ENCODE measurements at places on chromosomes 4 and X.

- no peak for DNase-seq
These were observed 11.7 kb downstream of the C1GALT1C1 start for GRCh38 chrX:120617996-120618630.

- no peak for DNase-seq
These were observed 125.5 kb upstream of the NRK start for GRCh38 chrX:105696870-105697269.

DNA sequence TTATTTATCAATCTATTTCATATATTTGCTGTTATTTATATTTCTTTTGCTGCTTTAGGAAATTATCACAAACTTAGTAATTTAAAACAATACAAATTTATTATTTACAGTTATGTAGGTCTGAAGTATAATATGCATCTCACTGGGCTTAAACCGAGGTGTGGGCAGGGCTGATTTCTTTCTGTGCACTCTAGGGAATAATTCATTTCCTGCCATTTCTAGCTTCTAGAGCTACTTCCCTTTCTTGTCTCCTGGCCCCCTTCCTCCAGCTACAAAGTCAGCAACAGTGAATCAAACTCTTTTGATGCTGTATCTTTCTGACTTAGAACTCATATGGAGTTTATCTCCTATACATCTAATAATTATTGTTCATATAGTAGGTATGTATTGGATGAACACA lies 303.5 kb upstream of the ARSJ start:
- no peak for DNase-seq

- no peak for DNase-seq
These were observed 389.8 kb upstream of the PCDH10 start for GRCh38 chr4:132759199-132759780.

- no peak for DNase-seq
These were observed 58.1 kb upstream of the JADE1 start for GRCh38 chr4:128751354-128751753.

GRCh38 chr4:145230726-145231125 lies 50.3 kb upstream of the OTUD4 start:
- peak; percentile 53 for DNase-seq

DNA sequence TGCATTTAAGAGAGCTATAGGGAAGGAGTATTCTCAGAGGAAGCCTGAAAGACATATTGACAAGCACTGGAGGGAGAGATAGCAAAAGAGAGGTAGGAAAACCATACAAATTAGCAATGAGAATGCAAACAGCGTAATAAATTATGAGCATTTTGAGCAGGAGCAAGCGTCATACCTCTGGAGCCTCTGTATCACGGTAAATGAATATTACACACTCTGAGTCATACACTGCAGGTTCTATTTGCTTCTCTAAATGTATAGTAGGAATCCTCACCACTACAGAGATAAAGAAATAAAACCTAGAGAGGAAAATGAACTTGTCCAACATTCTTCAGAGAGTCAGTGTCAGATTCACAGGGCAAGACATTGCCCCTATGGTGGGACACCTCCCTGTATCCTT lies 46.4 kb upstream of the GABRE start:
- DNase-seq: no peak

GRCh38 chr4:13452927-13453579 lies 31.1 kb downstream of the RAB28 start:
- no peak for DNase-seq

DNA sequence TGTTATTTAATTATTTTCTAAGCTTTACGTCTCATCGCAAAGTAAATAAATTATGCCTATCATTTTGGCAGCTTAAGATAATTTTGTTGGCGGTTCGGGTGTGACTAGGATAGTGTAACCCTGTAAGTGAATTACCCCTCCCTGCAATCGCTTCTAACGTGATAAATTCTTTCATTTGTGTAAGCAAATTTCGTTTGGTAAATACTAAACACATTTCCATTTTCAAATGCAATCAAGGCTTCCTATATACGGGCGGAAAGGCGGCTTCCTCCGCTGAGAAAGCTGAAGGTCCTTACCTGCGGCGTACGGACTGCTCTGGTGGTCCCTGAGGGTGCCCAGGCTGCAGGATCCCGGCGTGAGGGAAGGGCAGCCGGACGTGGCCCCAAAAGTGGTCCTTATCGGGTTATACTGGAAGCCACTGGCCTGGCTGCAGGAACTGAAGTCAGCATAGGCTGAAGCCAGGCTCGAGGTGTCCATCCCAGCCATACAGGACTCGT lies 403 bp downstream of the PHOX2B start:
- DNase-seq: no peak

GRCh38 chr4:189001971-189002450 lies 862.8 kb downstream of the TRIML1 start:
- no peak for DNase-seq

- no peak for DNase-seq
These were observed 69.0 kb downstream of the GATB start for GRCh38 chr4:151691639-151692442.

DNA sequence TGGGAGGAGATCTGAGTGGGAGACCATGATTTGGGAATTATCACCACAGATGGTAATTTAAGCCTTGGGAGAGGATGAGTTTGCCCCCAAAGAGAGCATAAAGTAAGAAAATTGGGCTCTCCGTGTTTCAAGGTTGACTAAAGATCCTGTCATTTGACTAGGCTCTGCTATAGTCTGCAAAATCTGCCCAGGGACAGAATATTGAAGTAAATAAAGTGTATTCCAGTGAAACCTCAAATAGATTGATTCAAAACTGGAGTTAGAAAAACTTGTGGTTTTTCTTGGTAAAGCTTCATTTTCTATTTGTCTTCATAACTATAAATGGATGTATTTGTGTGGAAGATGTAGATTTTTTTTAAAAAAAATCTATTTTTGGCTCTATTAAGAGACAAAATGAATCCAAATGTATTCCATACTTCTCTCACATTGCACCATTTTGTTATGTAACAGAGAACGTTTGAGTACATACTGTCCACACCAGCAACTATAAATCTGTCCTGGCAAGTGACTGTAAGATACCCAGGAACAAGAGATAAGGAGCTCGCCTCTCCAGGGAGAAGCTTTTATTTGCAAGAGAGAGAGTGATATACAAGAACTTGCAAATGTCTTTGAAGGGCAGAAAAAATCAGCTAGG lies 170.2 kb downstream of the CBR4 start:
- DNase-seq: peak; percentile 96

DNA sequence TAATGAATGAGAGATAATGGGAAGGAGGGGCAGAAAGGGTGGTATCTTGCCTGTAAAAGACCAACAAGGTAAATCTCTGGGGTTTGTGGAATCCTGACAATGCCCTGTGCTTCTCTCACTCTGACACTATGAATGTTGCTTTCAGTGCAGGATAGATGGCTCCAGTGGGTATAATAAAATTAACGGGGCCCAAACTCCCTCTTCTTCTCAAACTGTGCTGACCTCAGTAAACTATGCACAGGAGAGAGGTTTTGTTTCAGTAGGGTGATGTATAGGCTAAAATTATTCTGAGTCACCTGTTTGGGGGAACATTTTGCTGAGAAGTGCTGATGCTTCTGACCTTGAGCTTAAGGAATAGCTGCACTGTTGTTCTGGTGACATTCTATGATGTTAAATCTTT lies 82.6 kb downstream of the TSPAN7 start:
- DNase-seq: no peak

GRCh38 chr4:25870081-25870480 lies 7.3 kb upstream of the SEL1L3 start:
- no peak for DNase-seq

GRCh38 chrX:148380650-148381561 lies 119.5 kb upstream of the AFF2 start:
- no peak for DNase-seq

DNA sequence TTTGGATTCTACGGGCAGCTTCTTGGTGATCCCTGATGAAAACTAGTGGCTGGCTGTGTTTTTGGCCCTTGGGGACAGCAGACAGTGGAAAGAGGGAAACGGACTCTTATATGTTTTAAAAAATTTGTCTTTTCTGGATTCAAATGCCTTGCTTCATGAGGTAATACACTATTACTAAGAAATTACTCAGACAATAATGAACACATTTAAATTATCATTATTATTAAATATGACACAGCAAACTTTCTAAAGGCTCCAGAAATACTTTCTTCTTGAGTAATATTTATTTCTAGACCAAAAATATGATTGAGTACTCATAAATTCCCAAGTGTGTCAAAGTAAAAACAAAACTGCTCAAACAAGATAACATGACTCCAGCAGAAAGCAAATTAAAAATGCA lies 520.7 kb upstream of the AADAT start:
- no peak for DNase-seq

GRCh38 chrX:69362856-69363255 lies 141.3 kb upstream of the NALF2 start:
- DNase-seq: no peak

GRCh38 chrX:120742946-120743665 lies 113.3 kb upstream of the C1GALT1C1 start:
- no peak for DNase-seq

GRCh38 chr4:105967058-105967658 lies 71.9 kb downstream of the NPNT start:
- no peak for DNase-seq

DNA sequence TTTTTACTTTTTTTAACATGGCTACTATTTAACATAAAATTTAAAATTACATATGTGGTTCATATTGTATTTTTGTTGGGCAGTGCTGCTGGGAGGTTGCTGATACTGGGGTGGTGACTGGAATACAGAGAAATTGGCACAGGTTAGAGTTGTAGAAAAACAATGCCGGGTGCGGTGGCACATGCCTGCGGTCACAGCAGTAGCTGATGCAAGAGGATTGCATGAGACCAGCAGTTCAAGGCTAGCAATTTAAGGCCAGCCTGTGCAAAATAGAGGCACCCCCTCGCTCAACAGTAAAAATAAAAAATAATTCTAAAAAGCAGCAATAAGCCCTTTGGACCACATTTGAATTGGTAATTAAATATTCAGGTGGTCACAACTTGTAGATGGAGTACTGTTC lies 11.8 kb upstream of the CPE start:
- no peak for DNase-seq

GRCh38 chr4:174365018-174365587 lies 81.4 kb downstream of the CEP44 start:
- peak; percentile 49 for DNase-seq

GRCh38 chr4:146310319-146311021 lies 96.1 kb downstream of the REELD1 start:
- no peak for DNase-seq

DNA sequence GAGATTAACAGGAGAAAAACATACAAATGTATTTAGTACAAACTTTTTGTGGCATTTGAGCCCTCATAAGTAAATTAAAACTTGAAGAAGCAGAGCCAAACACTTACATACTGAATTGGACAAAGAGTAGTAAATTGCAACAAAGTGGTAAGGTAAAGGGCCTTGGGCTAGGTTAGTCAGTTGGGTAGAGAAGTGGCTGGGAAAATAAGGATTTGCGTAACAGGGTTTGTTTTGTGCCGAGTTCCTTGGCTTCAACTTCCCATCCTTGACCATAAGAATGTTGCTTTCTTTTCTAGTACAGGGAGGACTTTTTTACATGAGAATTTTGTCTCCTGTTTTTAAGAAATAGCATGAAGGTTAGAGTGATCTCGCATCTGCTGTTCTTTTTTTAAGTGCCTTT lies 33.3 kb upstream of the DSPP start:
- DNase-seq: peak; percentile 27

DNA sequence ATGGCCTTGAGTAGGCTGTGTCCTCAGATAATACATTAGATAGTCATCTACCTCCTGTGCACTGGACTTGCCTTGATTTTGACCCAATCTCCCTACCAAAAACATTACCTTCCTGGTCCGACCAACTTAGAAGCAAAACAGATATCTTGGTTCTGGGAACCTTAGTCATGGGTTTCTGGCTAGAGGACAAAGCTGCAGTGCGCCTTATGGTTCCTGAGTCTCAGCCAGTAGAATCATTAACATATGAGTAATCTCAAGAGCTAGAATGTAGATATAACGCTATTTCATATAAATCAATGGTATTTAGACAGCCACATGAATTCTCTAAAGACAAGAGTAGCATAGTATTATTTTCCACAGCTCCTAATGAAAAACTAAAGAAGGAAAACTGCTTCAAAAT lies 83.1 kb downstream of the GRIA3 start:
- peak; percentile 33 for DNase-seq

DNA sequence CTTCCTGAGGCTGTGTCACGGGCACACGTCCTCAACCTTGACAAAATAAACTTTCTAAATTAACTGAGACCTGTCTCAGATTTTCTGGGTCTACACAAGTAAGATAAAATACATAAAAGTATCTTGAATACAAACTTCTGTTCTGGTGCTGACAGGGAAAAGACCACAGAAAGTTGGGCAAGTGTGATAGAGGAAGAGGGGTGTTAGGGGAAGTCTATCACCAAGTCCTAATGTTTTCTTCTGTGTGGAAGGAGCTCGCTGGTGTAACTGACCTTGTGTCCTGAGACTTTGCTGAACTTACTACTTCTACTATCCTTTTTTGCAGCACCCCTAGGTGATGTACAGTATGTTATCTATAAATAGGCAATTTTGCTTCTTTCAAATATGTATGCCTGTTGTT lies 97.0 kb upstream of the STIM2 start:
- no peak for DNase-seq

Data from fibroblast of villous mesenchyme (primary cell).